Inflammatory macrophage (primary cell): ENCODE measurements at places on chromosomes 3 and 15.

DNA sequence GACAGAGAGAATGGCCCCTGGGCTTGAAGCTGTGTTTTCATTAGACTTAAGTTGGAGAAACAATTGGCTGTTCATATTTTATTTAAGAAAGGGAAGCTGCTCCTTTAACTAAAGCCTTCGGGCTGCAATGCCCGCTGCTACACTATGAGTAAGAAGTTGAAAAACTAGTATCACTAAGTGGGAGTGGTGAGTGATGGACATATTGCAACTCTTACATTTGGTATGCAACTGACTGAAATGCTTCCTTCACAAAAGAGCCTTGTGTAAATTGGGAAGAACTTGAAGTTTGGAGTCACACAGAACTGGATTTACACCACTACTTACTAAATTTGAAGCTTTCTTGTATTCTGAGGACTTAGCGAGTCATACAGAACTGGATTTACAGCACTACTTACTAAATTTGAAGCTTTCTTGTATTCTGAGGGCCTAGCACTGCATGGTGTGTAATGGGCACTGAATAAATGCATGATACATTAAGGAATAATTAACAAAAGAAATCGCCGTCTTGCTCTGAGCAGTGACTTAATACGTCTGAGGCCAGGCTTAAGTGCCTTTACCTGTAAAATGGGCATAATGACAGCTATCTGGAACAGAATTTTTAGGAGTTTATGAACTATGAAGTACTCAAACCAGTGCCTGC, 149.5 kb downstream of the RYR3 start:
- DNase-seq = no peak

GRCh38 chr3:125123451-125124305, 67.9 kb upstream of the HEG1 start:
- peak; percentile 71 for DNase-seq

- DNase-seq = peak; percentile 46
These were observed 15.0 kb downstream of the SFMBT1 start for GRCh38 chr3:53030619-53031449.

DNA sequence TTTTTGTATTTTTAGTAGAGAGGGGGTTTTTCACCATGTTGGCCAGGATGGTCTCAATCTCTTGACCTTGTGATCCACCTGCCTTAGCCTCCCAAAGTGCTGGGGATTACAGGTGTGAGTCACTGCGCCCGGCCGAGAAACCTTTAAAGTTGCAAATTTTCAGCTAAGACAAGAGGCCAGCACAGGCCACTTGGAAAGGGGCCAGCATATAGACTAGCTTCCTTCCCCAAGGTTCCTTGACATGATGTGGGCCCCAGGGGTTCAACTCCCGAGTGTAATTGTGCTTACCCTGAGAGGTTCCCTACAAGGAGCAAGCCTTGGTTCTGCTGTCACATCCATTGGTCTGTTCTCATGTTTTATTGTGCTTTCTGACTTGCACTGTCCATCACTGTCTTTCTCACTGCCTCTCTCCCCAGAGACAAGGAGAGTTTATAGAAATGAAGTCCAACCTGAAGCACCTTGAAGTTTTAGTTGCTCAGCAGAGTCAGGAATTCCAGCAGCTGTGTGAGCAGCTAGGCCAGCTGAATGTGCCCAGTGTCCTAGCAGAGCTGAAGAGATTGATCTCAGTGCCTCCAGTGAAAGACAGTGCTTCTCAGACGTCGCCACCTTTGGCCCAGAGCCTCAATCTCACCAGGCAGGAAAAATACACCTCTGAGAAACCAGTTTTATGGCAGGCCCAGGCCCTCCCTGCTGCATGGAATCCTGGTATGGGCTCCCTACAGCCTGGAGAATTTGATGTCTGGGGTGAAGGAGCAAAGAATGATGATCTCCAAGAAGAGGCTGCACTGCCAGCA, 21.1 kb downstream of the C3orf62 start:
- no peak for DNase-seq

GRCh38 chr15:31459400-31459748, 132.7 kb downstream of the KLF13 start:
- DNase-seq = no peak

- DNase-seq = no peak
These were observed 129.0 kb upstream of the ARHGEF3 start for GRCh38 chr3:56930706-56931105.

DNA sequence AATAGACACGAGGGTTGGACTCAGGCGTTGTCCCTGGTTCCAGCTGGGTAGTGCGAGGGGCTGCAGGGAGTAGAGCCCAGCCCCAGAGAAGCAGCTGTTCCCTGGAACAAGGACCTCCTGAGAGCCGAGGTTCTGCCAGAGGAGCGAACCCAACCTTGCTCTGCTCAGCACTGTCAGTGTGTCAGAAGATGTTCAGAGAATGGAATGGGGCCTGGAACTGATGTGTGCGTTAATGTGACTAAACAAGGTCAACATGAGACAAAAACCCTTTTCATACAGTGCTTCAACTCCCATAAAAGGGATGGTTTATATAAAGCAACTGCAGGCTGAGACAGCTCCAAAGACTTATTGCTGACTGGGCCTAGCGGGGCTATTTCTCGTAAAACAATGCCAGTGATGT, 35.5 kb upstream of the HACD2 start:
- DNase-seq = no peak

DNA sequence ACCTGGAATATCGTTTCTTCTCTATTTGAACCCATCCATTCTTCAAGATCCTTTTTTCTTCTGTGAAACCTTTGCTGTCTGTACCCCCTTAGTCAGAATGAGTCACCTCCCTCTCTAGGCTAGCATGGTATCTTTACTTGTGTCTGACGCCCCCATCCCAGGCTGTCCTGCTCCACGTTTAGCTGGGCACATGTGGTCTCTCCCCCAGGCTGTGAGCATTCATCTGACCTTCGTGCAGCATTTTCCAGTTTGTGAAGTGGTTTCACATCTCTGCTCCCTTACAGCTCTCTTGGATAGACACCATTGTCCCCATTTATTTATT, 14.3 kb upstream of the TLE3 start:
- no peak for DNase-seq

DNA sequence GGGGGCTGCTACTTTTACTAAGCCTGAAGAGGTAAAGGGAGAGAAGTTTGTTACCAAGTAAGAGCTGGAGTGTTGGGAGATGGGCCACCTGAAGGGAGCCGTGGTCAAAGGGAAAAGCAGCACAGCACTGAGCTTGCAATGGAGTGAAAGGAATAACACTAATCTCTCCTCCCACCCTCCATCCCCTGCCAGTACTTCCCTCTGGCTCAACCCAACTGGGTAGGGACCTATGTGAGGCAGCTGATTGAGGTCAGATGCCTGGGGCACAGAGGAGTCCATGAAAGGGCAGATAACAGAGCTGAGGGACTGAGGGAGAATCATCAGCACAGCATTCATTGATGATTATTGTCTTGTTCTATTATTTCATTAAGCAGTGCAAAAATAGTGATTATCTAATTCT, 212.4 kb upstream of the TBC1D5 start:
- DNase-seq = no peak

DNA sequence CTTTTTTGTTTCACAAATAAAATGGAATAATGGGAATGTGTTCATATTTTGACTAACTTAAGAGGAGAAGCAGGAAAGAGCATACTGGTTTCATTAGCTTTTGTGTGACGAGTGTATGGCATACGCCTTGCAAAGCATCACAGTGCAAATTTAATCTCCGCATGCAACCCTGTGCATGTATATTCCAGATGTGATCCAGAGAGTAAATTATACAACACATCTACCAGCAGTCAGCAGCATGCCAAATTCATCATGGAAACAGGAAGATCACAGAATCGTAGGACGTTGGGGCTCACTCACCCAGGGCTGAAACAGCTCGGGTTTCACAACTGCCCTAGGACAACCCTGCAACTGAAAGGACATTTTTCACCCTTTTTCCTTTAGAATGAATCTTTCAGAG, 53.4 kb downstream of the ADAMTS9 start:
- DNase-seq = no peak

- no peak for DNase-seq
These were observed 81.5 kb upstream of the LIMD1 start for GRCh38 chr3:45513041-45513440.

DNA sequence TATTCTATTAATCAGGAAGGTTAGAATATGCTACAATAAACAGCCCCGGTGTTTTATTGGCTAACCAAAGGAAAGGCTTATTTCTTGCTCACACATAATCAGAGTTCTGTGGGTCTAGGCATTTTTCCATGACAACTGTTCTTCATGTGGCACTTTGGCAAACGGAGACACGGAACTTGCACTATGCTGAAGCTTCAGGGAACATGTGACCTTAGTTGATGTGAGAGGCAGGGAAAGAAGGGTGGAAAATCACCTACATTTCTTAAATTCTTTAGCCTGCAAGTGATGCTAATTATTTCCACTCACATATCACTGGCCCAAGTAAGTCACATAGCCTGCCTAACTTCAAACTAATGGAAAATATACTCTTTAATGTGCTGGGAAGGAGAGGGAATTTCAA, 344.6 kb downstream of the SV2B start:
- DNase-seq = no peak
